PC-3 (cell line): ENCODE measurements at places on chromosomes 11 and 22. TPM values are rescaled to one million over a fixed set of nuclear protein-coding genes. Genes with fewer than 3 reads are reported as not detected.
A peak's percentile ranks its signal among the peaks of the same experiment; 100 is the strongest.

DNA sequence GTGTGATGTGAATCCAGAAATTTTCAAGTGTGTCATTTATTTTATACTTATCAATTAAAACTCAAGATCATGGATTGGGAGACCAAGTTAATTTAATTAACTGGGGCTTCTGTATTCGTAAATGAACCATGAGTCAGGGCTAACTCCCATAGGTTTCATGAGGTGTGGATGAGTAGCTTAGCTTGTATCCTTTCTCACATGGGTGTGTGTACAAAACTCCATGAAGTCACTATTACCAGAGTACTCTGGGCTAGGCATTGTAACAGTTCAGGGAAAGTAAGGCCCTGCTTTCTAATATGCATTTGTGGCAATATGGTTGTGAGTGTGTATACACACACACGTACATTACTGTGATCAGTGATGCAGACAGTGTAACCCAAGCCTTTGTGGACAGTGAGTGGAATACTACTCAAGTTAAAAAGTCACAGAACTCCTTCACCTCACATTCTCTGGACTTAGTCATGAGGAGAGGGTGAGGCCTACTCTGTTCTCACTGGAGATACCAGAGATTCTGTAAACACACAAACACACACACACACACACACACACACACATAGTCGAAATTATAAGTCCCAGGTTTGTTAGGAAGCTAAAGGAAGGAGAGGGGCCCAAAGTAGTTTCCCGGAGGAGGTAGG is 3.5 kb downstream of the CNTF start:
- DNase-seq, result peak; percentile 31

TREH gene
- not detected in 2 replicates for total RNA-seq

DNA sequence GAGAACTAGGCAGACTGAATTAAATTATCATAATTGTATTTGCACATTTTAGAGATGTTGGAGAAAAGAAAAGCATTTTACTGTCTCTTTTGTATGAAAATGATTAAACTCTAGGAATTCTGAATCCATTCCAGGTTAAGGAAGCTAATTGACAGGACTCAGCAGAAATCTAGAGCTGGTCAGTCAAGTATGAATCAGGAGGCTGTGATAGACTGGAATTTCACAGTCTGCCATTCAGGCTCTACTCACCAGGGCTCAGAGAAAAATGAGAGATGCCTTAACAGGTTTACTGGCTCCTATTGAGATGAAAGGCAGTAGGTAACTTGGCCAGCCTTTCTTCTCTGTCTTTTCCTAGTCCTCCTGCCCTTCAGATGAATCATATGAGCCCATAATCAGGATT is 693.9 kb upstream of the CHORDC1 start:
- no peak for DNase-seq

- DNase-seq, result no peak
Measured at GRCh38 chr11:104879514-104880190, 18.6 kb downstream of the CASP12 start.

DNA sequence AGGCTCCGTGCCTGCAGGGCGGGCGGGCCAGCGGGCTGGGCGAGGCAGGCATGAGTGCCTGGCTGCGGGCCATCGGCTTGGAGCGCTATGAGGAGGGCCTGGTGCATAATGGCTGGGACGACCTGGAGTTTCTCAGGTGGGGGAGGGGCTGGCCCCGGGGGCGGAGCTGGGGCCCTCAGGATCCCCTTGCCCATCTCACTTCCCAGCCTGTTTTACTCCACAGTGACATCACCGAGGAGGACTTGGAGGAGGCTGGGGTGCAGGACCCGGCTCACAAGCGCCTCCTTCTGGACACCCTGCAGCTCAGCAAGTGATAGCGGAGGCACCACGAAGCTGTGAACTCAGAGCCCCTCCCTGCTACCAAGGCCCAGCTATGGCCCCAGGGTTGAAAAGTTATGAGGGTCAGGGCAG is 5.9 kb downstream of the PHOX2A start:
- DNase-seq, result peak; percentile 56

NDUFS3 gene
- 120 and 166 TPM in 2 replicates for total RNA-seq

GRCh38 chr11:14106303-14107049 is 144.0 kb downstream of the SPON1 start:
- DNase-seq, result no peak

CRACR2B gene
- total RNA-seq, result 10.6 and 19.8 TPM in 2 replicates

DNA sequence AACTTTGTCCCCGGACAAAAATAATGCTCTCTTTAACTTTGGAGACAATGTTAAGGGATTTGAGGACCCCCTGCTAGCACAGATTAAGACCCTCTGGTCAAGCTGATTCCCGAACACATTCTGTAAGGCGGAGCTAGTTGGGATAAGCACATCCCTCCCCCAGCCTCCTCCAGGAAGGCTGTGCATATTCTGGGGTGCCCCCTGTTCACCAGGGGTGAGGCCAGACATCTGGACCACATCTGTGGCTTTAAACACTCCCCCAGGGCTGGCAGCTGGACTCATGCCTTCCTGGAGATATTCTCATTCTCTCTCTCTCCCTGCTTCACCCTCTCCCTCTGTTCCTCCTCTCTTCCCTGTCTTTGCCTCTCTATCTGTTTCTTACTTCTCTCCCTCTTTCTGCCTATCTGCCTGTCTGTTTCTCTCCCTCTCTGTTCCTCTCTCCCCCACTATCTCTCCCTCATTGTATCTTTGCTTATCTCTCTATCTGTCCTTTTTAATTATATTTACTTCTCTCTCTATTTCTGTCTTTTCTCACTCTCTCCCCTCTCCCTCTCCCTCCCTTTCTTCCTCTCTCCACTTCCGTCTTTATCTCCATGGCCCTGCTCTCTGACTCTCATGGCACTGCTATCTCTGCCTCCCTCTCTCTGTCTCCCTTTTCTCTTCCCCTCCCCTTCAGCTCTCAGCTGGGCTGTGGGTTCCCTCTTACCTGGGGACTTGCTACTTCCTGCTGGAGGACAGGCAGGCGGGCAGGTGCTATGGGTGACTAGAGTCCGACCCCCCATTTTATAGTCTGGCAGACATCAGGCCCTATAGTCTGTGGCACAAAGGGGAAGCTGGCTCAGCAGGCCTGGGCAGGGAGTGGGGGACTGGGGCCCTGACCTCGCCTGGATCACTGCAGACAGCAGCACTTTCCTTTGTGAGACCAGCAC is at the start of gene CRYBB1:
Gene CRYBB1 (minus strand): TSS at position 757 of the 929 bp plus-strand sequence. CDS start 1,708 bp downstream, outside the sequence.
- no peak for DNase-seq

DNA sequence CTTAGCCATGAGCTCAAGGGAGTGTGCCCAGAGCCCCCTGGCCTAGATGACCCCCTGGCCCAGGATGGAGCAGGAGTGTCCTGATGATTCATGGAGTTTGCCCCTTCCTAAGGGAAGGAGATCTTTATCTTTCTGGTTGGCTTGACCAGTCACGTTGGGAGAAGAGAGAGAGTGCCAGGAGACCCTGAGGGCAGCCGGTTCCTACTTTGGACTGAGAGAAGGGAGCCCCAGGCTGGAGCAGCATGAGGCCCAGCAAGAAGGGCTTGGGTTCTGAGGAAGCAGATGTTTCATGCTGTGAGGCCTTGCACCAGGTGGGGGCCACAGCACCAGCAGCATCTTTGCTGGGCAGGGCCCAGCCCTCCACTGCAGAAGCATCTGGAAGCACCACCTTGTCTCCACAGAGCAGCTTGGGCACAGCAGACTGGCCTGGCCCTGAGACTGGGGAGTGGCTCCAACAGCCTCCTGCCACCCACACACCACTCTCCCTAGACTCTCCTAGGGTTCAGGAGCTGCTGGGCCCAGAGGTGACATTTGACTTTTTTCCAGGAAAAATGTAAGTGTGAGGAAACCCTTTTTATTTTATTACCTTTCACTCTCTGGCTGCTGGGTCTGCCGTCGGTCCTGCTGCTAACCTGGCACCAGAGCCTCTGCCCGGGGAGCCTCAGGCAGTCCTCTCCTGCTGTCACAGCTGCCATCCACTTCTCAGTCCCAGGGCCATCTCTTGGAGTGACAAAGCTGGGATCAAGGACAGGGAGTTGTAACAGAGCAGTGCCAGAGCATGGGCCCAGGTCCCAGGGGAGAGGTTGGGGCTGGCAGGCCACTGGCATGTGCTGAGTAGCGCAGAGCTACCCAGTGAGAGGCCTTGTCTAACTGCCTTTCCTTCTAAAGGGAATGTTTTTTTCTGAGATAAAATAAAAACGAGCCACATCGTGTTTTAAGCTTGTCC is 14.3 kb downstream of the ADORA2A start:
- DNase-seq, result no peak

GRCh38 chr11:126948563-126948962 is 52.0 kb downstream of the KIRREL3 start:
- DNase-seq, result no peak

GRCh38 chr11:111917788-111918187 is 925 bp upstream of the C11orf52 start:
- no peak for DNase-seq

DNA sequence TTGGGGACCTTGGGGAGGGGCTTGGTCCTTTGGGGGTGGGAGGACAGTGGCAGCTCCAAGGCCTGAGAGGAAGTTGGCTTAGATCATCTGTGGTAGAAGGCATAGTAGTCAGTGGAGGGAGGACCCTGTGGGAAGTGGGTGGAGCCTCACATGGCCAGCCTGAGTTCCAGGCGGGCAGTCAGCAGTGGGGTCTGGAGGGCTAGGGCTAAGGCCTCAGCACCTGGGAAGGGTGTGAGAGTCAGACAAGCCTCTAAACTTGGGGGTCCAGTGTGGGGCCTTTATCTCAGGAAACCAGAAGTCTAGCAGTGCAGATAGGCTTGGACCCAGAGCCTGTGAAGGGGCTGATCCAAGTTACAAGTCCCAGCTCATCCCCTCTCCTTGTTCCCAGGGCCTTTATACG is 4.0 kb downstream of the NLRX1 start:
- no peak for DNase-seq

MYOD1 gene
- not detected in 2 replicates for total RNA-seq
